Foreskin fibroblast (primary cell): ENCODE measurements at places on chromosomes 6 and 20.

DNA sequence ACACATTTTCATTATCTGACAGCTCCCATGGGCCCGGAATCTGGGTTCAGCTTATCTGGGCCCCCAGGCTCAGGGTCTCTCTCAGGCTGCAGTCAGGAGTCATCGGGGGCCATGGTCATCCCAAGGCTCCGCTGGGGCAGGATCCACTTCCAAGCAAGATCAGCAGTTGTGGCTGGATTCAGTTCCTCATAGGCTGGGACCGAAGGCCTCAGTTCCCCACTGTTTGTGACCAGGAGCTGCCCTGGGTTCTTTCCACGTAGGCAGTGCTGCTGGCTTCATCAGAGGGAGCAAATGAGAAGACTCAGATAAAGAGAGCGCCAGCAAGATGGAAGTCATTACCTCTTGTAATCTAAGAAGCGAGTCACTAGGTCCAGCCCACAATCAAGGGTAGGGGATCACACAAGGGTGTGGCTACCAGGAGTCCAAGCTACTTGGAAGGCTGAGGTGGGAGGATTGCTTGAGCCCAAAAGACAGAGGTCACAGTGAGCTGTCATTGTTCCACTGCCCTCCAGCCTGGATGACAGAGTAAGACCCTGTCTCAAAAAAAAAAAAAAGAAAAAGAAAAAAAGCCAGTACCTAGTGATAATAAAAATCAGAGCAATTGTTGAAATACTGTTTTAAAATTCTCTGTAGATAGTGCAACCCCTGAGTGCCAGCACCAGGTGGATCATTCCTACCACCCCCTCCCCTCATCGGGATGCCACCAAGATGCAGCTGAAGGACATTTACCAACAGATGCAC is 162.7 kb downstream of the NFATC2 start:
- peak; percentile 47 for DNase-seq

GRCh38 chr6:29564875-29565274 is 5.3 kb upstream of the UBD start:
- no peak for DNase-seq

GRCh38 chr6:33958526-33959328 is 154.9 kb upstream of the MLN start:
- DNase-seq, result no peak

GRCh38 chr6:139369568-139370282 is 4.7 kb downstream of the CITED2 start:
- DNase-seq, result peak; percentile 86

DNA sequence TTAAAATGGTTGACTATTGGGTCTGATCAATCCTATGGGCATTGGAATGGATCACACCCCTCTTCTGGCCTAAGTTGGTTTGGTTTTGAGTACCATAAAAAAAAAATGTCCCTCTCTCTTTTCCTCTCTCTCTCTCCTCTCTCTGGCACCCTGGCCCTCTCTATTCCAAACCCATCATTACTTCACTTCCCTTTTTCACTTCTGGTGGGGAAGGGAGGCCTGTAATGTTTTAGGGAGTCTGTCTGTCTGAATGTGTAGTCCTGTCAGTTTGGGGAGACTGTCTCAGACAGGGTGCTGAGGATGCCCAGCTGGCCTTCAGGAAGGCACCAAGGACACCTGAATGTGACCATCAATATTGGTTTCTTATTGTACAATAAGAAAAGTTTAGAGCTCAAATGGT is 165.8 kb downstream of the CD24 start:
- no peak for DNase-seq

- no peak for DNase-seq
Measured at GRCh38 chr20:58407201-58407873, 18.3 kb downstream of the VAPB start.

GRCh38 chr6:11556309-11556708 is 18.8 kb downstream of the TMEM170B start:
- no peak for DNase-seq

DNA sequence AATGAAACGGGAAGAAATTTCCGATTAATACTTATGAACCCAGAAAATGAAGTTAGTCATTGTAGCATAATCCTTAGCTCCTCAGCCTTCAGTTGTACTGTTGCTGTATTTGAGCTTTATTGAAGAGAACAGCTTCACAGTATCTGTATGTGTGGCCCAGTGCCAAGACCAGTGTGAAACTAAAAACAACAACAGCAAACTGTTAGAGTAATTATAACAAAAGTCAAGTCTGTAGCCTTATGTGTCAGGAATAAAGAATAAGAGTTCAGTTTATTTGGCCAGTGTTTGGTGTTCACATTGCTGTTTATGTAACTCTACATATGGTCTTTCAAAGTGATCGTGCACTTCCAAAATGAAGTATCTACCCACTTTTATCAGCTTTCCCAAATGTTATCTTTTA is 70.9 kb downstream of the ARID1B start:
- no peak for DNase-seq
